ENCODE measurements at places on chromosomes 3 and 15.

DNA sequence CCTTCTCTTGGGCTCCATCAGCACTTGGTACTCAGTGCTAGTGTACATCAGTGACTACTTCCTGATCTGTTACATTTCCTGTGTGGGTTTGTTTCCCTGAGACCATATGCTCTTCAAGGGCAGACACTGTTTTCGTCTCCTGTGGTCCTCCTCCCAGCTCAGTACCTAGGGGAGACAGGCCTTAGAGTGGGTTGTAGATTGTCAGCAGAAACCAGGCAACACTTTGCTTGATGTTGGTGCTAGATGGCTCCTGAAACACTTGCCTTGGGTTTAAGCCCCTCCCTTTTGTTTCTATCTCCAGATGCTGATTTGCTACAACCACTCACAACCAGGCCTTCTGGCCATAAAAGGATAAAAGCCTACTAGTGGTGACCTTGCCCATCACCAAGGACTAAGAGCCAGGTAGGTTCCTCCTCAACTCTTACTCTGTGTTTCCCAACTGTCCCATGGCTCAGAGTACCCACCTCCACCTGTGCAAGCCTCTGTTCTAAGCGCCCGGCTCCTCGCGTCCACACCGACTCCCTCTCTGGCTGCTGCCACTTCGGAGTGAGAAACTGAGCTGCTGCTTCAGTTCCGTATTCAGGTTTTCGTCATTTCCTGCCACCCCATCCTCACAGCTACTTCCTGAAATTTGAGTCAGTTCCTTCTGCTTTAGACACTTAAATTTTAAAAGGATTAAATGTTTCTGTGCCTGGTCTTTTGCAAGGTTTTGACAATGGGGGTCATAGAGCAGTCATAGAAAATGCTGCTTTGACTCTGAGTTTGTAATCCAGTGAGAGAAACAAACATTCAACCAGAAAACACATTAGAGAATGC is at the start of gene HCLS1:
HCLS1 (minus strand) TSS at position 548 of the 816 bp plus-strand sequence. CDS start 2,556 bp downstream, outside the sequence.
- DNase-seq, result peak; percentile 20

DNA sequence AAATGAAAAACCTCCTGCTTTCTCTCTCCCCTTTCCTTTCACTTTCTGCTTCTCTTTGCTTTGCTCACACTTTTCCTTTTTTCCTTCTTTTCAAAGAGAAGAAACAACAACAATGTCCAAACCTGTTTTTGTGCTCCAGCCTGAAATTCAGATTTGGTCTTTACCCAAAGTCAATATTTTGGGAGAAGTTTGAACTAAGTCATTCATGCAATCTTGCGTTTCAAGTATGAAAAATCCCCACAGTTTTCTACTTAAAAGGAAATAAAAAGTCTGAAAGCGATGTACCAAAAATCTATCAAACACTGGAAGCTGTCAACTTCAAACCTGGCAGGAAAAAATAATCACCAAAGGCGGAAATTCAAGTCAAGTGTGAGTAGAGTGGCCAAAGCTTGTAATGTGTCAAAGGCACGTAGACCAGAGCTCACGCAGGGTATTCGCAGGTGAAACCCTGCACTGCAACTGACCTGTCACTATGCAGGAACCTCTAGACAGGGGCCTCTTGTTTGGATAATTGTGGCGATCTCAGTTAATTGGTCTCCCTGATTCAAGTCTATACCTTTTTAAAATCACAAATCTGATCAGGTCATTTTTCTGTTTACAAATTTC is 118.8 kb upstream of the GALNT15 start:
- no peak for DNase-seq

GRCh38 chr15:39595338-39596221 is 14.7 kb downstream of the THBS1 start:
- DNase-seq, result no peak

- DNase-seq, result no peak
Observed at GRCh38 chr3:73480187-73480672, 144.5 kb downstream of the PDZRN3 start.

- DNase-seq, result no peak
Observed at GRCh38 chr3:31959951-31960792, 20.9 kb downstream of the OSBPL10 start.

- peak; percentile 61 for DNase-seq
Observed at GRCh38 chr3:71389191-71389590, 194.3 kb downstream of the FOXP1 start.

GRCh38 chr3:198061119-198062067 is 101.4 kb downstream of the LMLN start:
- DNase-seq, result no peak

DNA sequence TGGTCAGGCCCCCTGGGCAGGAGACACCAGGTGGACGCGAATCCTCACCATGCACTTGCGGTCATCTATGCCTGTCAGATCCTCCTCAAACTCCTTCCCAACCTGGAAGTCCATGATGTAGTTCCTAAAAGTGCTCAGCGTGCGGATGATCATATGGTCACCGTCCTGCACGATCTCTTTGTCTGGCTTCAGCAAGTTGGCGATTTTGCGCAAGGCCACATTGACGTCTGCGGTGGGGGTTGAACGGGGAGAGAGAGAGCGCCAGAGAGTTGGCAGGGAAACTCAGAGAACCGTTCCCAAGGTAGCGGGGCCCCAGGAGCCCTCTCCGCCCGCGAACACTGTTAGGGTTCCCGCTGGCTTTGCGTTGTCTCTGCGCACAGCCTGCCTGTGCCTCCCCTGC is 809 bp downstream of the RBP1 start:
- DNase-seq, result no peak

DNA sequence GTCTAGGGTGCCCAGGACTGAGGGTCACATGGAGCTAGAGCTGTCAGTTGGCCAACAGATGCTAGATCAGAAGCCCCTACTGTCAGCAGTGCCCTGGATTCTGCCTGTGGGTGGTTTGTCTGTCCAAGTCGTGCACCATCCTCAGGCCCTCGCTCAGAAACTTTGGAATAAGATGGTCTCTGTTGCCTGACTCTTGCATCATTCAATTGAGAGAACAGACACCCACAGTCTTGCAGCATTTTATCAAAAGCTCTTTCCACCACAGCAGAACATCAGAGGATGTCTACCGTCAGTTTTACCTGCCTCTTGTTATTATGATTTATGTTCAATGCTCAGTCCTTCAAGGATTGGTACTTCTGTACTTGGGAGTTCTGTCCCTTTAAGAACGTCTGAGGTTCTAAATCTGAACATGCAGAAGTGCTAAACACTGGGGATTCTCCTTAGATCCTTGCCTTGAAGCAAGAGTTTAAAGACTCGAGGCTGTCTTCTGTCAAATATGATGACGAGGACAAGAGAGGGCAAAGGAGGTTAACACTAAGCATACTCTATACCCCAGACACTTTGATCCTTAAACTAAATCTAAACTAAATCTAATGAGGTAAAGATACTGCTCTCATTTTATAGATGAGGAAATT is 4.8 kb downstream of the AQP9 start:
- DNase-seq, result no peak

DNA sequence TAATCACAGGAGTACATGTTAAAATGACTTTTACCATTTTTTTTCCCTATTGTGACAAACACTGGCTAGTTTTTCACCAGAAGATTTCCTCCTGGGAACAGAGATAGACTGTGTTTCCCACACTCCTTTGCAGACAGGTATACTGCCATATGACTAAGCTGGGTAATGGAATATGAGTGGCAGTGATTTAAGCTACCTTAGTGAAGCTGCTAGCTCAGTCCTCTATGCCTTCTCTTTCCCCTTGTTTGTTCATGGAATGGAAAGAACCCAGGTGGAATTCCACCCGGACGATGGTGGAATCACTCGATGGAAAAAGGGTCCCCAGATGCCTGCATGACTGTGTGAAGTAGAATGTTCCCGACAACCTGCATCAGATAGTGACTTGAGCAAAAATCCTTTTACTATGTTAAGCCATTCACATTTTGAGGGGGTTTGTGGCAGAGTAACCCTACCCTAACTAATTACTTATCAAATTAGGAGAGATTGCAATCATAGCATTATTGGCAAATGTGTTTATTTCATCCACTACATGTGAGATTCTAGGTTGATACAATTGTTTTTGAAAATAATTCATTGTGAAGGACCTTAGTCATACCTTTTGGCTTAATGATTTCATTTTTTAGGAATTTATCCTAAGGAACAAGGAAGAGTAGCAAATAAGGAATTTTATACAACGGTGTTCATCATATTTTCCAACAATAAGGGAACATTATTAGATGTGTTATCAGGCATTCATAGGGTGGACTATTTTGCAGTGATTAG is 16.5 kb downstream of the THSD4 start:
- no peak for DNase-seq

GRCh38 chr3:127073941-127074820 is 91.3 kb downstream of the PLXNA1 start:
- DNase-seq, result peak; percentile 9

GRCh38 chr15:60044636-60045270 is 40.6 kb downstream of the FOXB1 start:
- no peak for DNase-seq

GRCh38 chr3:115996420-115997108 is 373.3 kb downstream of the GAP43 start:
- DNase-seq, result no peak

DNA sequence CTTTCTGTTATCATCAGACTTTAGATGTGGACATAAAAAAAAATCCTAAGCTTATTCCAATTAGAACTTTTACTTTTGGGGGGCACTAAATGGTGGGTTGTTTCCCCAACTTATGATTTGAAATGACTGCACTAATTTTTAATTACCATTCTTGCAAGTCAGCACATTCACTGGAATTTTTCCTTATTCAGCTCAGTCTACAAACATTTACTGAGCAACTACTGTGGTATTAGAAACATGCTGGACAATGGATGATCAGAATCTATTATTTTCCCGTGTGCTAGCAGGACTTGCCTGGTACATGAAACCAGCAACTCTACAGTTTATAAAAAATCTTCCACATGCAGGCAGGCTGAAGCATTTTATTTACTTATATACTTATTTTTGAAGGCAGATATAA is 273.6 kb downstream of the FOXP1 start:
- DNase-seq, result no peak

DNA sequence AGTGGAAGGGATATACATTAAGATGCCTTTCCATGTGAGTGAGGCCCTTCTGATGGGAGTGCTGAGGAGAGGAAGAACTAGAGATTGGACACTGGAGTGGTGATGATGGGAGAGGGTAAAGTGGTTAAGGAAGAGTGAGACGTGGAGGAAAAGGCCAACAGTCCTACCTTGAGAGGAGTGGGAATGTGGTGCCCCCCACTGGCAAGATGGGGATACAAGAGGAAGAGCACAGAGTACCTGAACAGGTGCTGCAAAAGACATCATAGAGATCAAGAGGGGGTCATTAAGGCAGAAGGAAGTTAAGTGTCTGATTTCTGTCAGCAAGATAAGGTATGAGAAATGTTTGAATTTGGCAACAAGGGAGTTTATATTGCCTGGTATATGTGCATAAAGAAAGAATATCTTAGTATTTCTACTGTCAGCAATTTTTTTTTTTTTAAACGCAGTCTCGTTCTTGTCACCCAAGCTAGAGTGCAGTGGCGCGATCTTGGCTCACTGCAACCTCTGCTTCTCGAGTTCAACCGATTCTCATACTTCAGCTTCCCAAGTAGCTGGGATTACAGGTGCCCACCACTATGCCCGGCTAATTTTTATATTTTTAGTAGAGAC is 34.0 kb downstream of the ARIH2 start:
- DNase-seq, result peak; percentile 5

GRCh38 chr15:26453914-26454313 is 319.0 kb downstream of the GABRB3 start:
- DNase-seq, result no peak

GRCh38 chr3:142087676-142088075 is 61.7 kb downstream of the TFDP2 start:
- DNase-seq, result no peak

DNA sequence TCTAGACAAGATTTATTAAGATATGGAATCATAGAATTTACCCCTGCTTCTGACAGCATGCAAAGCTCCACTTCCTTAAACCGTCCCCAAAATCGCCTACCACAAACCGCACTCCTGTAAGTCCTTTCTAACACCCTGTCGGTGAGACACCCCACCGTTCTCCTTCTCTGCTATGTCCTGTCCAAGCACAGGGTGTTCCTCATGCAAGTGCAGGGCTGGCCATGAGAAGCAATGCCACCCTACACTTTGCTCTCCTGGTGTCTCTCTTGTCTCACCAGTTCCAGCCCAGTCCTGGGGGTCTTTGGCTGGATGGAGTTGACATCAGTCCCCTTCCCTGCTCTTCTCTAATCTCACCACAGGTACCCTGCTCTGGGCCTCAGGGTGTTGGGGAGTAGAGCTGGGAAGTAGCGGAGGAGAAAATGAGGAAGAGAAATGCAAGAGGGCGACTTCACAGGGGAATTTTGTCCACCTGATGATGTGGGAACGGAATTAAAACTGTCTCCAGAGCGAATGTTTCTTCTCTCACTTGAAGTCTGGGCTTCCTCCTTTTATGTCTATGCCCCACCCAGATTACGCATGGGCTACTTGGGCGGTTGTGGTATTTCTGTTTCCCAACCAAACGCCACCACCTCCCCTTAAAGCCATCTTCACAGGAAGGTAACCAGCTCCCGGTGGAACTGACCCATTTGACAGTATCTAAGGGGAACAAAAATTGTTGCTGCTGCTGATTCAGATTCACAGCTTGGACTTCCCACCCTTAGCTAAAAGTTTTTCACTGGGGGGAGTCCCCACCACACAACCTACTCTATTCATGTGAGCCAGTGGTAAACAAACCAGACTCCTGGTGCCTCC is 49.9 kb downstream of the CASR start:
- DNase-seq, result no peak

DNA sequence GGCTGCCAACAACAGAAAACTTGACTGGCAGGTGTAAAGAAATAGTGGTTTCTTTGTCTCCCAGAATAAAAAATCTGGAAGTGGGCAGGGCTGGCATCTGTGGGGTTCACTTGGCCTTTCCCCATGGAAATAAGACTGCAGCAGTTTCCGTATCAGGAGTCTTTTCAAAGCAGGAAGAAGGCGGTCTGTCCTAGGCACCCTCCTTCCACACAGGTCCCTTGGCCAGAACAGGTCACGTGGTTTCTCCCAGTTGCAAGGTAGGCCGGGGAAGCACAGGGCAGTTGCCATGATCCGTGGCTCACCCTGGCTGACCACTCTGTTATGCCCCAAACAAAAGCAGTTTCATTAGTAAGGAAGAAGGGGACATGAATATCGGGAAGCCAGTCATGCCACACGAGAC is 45.4 kb downstream of the ZDHHC19 start:
- DNase-seq, result no peak

GRCh38 chr3:45771166-45771775 is 25.1 kb downstream of the SLC6A20 start:
- no peak for DNase-seq

DNA sequence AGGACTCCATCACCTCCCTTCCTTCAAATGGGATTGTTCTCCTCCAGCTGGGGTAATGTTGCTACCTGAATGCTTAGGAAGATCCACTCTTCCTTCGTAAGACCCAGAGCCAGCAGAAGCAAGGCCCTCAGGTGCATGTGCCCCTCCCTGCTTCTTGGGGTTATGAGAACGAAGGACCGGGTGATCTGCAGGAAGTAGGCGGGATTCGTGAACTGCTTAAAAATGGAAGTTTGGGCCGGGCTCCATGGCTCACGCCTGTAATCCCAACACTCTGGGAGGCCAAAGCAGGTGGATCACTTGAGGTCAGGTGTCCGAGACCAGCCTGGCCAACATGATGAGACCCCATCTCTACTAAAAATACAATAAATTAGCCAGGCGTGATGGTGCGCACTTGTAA is 8.0 kb downstream of the TLR9 start:
- no peak for DNase-seq

GRCh38 chr3:44554626-44555592 is at the start of gene ZKSCAN7:
Gene ZKSCAN7, plus strand, starts transcription at chr3:44555193. Its CDS starts 1,855 bp downstream, at chr3:44557048.
- peak; percentile 57 for DNase-seq

All from NCI-H2029 (cell line).